ENCODE measurements at places on chromosomes 4 and X. TPM values are rescaled to one million over a fixed set of nuclear protein-coding genes. Genes with fewer than 3 reads are reported as not detected.

GRCh38 chr4:552019-552418, 24.1 kb downstream of the TMEM271 start:
- no peak for DNase-seq

- no peak for DNase-seq
These were observed 49.7 kb downstream of the SCD5 start for GRCh38 chr4:82748810-82749470.

DNA sequence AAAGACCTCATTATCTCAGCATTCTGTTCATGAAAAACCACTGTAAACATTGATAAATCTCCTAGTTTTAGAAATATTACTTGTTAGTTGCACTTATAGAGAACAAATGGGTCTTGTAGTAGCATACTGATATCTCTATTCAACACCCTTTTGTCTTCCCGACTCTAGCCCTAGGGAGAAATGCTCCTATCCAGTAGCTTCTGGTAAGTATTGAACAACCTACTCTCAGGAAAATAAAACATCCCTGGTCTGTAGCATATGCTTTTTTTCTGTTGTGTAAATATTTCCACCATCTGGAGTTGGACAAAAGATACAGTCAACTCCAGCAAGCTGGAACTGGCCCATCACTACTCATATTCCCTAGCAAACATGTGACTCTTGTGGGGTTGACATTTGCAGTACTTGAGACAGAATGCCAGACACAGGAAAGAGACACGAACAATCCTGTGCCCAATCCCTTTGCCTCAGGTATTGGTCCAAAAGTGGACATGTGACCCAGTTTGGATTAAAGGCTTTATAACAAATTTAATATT, 188.2 kb downstream of the GC start:
- no peak for DNase-seq

DNA sequence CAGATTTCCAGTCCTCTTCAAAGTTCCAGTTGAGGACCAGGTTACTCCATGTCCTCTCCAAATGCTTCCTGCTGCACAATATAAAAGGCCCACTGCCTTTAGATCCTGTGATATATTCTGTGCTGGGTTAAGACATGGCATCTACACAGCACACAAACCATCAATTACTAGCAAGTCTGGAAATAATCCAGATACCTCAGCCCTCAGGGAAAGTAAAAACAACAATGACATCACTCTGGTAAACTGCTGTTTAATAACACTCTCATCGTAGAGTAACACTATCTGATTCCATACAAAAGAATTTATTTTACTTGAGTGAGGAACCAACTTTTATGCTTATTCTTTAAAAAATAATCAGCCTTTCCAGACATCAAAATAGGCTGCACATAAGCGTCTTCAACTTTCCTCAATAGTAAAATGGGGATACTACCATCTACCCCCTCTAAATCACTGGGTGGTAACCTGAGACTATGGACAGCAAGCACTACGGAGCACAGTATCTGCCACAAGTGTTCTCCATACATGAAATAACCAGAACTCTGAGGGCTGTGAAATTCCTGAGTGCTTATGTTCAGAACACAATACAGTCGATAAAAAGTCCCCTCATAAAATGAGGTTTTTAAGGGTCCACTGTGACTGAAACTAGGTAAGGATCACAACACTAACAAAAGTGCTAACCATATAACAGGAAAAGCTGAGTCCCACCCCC, 53.4 kb downstream of the ABCG2 start:
- DNase-seq = no peak

DNA sequence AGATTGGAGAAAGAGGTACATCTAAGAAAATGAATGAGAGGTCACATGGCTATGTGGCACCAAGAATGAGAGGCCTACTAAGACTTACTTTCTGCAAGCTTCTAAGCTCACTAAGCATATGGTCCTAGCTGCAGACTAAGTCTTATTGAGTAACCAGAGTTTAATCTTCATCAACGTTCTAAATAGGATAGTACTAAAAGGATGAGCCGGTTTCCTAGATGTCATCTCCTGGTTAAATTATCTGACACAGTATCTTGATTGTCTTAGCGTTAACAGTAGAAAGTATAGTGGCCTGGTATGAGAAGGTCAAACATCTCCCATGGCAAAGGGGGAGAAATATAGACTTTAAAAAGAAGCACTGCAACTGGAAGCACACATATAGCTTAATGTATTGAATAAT, 448.1 kb downstream of the PDGFC start:
- no peak for DNase-seq

GRCh38 chr4:5852523-5853202, 40.2 kb downstream of the CRMP1 start:
- DNase-seq = no peak

Gene PABPC1L2B
- not detected for polyA plus RNA-seq

Gene ARR3
- not detected for polyA plus RNA-seq

Gene PFKFB1
- 0.41 TPM for polyA plus RNA-seq

GRCh38 chr4:2696423-2696822, 59.7 kb downstream of the TNIP2 start:
- DNase-seq = no peak

Gene ARSD
- 49.8 TPM for polyA plus RNA-seq

DNA sequence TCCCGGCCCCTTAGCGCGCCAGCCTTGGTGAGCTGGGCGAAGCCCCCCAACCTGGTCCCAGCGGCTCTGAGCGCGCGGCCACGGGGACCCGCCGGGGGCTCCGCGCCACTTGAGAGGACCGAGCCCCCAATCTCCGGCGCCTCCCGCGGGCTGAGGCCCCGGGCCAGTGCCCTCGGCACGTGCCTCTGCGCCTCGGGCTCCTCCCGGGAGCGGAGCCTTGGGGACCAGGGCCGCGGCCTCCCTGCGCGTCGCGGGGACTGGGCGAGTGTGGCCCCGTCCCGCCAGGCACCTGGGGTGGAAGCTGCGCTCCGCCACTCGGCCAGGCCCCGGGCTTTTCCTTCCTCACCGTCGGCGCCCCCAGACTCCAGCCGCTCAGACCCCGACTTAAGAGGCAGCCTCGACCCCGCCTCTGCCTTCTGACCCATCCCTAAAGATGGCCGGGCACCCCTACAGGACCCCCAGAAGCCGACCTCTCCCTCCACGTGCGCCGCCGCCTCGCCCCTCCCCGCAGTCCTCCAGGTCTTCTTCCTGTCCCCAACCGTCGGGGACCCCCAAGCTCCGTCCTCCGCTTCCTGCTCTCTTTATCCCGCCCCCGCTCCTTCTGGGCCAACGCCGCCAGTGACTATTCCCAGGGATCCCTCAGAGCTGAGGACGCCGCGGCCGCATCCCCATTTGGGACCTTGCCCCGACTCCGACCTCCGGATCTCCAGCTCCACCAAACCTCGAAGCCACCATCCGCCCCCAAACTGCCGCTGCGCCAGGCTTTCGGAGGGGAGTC, 752 bp downstream of the ERAS start:
- DNase-seq = no peak

DNA sequence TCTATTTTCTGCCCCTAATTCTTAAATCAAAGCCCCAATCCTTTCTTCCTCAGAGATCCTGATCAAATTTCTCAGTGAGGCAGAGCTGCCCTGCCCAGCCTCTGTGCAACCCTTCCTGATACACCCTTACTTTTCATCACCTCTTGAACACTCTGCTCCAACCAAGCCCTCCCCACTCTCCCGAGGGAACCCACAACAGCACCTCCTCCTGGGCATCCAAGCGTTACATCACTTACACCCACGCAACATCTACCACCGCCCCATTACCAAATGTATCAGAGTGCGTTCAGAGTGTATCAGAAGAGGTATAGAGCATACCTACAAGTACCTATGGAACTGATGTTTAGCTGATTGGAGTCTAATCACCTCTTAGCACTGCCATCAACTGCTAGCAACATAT, 186.5 kb downstream of the RAP1GDS1 start:
- DNase-seq = no peak

Gene PF4V1
- polyA plus RNA-seq = 0.46 TPM

DNA sequence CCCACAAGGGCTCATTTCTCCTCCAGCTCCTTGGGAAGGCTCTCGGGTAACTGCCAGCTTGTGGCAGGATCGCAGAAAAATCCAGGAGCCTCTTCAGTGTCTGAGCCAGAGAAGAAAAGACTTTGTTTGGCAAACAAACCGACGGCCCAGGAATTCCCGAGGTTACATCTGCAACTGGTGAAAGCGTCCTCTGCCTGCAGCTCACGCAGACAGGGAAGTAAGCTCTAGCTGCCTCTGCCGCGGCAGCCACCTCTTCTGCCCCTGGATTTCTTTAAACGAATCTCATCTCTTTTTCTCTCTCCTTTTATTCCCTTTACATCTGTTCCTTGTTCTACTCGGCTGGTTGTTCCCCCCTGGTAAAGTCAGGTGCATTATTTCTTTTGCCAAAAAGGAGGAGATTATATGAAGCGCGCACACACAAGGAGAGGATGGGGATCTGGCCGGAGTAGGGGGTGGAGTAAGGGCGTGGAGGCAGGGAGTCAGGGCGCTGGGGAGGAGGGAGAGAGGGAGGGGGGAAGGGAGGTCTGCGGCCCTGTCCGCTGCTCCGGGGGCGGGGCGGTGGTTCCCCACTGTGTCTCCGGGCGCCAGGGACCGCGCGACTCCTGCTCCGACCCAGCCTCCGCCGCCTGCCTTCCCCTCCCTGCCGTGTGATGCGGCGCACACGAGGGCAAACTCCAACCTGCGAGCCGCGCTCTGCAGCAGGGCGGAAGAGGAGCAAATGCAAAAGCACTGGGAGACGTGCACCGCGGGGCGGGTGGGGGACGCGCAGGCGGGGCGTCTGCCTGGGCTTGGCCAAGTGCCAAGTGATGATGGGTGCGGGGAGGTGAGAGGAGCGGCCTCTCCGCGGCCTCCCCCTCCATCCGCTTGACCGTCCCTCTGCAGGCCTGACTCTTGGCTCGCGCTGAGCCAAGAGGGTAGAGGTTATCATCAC, at the start of gene DCHS2:
Gene DCHS2, minus strand, starts transcription at position 459 of the 931 bp plus-strand sequence. Its CDS starts 444 bp downstream, at position 15.
- no peak for DNase-seq

DNA sequence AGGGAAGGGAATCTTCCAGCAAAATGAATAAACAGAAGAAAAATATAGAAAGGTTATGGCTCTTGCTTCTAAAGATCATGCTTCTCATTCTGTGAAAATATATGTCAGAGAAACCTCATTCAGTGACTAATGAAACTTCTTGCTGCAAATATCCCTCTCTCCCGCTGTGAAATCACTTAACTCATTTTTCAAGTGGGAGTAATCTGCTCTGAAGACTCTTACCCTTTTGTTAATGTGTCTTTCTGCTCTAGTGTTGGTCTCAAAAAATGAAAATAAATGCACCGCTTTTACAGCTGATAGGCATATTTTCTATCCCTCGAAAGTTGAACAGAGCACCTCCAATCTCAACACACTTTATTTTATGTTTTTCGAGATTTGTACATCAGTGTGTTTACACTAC, 252.3 kb downstream of the NLGN4X start:
- no peak for DNase-seq

DNA sequence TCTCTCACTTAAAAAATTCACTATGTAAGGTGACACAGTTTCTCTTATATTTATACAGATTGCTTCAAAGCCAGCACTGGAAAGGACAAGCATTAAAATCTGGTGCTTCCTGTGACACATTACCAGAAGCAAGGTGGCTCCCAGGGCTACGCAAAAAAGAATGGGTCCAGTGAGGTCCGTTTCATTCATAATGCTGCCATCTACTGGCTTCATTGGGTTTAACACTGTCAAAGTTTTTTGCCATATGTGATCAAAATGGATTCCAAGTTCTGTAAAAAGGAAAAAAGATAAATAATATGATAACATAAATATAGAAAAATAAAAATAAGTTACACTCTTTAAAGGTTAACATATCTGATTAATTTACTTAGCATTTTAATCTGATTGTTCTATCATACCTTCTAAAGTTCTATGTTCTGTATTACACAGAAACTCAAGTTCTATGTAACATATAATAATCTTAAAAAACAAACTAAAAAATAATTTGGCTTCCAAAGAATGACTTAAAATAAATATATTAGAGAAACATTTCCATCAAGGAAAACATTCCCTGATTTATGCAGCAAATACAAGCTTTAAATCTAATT, 22.1 kb downstream of the YIPF7 start:
- peak; percentile 32 for DNase-seq

DNA sequence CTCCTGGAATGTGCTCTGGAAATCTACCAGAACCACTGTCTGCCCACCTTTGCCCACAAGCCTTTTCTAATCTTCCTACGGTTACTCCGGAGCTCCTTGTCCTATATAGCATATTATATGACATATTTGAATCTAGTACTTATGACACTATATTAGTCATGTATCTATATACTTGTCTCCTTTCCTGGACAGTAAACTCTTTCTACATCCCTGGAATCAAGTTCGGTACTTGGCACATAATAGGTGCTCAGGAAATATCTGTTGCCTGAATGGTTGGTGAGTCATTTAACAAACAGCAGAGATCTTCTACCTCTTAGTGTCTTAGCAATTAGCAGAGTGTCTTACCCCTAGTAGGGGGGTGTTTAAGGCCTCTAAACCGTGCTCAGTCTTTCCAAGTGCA, 123.6 kb downstream of the RELL1 start:
- DNase-seq = no peak

- DNase-seq = no peak
These were observed 2.0 kb downstream of the GJB1 start for GRCh38 chrX:71225009-71225408.

Gene PAGE2
- not detected for polyA plus RNA-seq

GRCh38 chr4:53706422-53707032, 115.2 kb upstream of the LNX1 start:
- DNase-seq = peak; percentile 34

GRCh38 chrX:47687263-47687662, 28.3 kb upstream of the UXT start:
- DNase-seq = no peak

Gene H2BW2
- polyA plus RNA-seq = 1.3 TPM

Gene SLC9B1
- polyA plus RNA-seq = 3.2 TPM

Data from right renal pelvis (tissue), 4 donors.